ENCODE measurements at places on chromosomes 13 and 19.
A peak's percentile ranks its signal among the peaks of the same experiment; 100 is the strongest.

DNA sequence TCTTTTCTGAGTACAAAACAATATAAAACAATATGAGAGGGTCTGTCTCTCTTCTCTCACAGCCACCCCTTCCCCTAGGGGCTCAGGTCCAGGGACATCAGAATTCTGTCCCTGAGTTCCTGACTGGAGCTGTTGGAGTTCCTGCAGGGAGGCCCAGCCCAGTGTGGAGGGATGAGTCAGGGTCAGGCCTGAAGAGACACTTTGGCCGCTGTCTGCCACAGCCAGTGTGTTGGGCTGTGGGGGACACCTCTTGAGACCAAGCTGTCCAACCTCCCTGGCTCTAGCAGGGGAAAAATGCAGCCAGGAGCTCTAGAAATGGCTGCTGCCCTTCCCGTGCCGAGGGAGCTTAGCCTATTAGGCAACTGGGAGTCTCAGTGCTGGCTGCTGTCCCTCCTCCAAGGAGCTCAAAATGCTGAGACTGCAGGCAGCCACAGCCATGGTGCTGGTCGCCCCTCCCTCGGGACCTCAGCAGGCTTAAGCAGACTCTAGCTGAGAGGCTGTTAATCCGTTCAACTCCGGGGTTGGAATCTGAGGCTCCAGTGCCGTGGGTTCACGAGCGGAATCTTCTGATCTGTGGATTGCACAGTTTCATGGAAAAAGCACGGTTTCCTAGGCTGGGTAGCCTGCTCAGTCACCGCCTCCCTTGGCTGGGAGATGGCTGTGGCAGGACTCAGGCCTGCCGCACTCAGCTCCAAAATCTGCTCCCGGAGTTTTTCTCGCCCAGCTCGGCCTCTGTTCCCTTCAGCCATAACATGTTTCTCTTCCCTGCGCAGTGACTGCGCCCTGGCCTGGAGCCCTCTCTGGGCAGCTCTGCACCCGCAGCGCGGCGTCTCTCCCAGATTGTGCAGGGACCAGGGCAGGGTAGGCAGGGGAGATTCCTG is 3.8 kb upstream of the ZNF626 start:
- no peak for DNase-seq

GRCh38 chr13:98947925-98948324 is 29.9 kb downstream of the DOCK9 start:
- no peak for DNase-seq

DNA sequence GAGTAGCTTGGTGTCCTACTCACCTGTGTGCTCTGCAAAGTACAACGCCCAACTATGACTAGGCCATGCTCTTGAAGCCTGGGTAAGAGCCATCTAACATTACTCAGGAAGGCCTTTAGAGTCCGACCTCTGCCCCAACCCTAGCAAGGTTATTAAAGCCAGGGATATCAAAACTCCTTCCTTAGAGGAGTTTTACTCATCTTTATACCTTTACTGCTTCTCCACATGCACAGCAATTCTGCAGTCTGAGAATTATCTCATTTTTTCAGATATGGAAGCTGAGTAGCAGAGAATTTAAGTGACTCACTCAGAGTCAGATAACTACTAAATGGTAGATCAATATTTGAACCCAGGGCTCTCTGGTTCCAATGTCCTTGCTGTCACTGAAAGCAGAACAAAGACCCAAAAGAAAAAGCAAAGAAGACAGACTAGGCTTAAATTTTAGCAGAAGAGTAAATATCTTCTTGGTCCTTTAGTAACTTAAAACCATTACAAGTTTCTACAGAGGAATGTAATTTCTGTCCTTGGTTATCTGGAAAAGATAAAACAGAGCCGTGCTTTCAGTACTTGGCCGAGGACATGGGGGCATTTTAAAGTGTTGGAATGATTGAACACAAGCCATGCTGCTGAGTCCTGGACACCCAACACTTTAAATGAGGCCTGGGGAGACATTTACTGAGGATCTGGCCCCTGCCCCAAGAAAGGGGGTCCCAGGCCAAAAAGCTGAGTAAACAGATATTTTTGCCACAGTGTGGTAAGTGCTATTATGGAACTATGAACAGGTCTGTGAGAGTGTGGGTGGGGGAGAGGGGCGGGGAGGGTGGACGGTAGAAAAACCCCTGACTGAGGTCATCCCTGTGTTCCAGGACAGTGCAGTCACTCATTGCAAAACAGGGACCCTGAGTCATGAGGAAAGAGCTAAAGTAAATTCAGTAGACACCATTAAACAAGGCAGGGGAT is 18.4 kb upstream of the KPNA3 start:
- no peak for DNase-seq

GRCh38 chr19:1376415-1376805 is 7.3 kb upstream of the NDUFS7 start:
- DNase-seq, result no peak

DNA sequence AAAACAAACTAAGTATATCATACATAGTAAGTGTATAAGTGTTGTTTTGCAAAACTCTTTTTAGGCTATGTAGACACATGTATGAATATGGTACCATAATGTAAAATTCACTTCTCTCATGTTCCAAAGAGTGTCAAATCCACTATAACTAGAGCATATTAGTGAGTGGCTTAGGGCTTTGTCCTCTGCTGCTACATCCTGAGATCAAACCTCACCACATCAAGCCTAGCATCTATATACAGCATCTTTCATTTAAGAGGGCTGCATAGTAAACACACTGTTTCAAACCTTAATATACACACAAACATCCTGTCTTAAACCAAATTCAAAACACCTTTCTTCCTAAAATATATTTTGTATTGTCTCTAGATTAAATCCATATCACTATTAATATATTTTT is 38.7 kb downstream of the ELF1 start:
- no peak for DNase-seq

- no peak for DNase-seq
These were observed 1.4 kb downstream of the RAP2A start for GRCh38 chr13:97435323-97435722.

GRCh38 chr13:110113284-110113764 is 193.6 kb downstream of the COL4A1 start:
- DNase-seq, result no peak

DNA sequence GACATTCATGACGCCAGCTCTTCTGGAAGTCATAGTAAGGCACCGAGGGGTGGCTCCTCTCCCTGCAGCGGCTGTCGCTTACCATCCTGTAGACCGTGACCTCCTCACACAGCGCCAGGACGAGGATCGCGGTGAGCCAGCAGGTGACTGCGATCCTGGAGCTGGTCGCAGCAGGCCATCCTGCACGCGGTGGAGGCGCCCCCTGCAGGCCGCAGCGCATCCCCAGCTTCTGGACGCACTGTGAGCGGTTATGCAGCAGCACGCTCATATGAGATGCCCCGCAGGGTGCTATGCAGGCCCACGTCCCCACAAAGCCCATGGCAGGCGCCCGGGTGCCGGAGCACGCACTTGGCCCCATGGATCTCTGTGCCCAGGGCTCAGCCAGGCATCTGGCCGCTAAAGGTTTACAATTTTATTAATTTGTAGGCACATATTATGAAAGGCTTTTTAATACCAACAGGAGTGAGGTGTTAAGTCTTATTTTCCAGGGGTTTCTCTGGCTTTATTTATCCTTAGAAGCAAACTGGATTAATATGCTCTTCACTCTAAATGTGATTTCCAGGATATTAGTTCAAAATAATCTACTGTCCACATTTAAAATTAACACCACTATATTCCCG is 35.6 kb upstream of the PSPC1 start:
- peak; percentile 19 for DNase-seq

- DNase-seq, result no peak
These were observed 73.9 kb upstream of the OXGR1 start for GRCh38 chr13:97068151-97068550.

Data from stimulated activated CD8-positive, alpha-beta memory T cell treated with anti-CD3 and anti-CD28 coated beads, Interleukin-4, amount 100 ng/mL, for 24 hours (primary cell).